ENCODE measurements at places on chromosomes 3 and 15. TPM values are rescaled to one million over a fixed set of nuclear protein-coding genes. Genes with fewer than 3 reads are reported as not detected.

Gene TMEM45A
- 3.7 TPM for polyA plus RNA-seq

Gene C2CD4B
- 1.1 TPM for polyA plus RNA-seq

Gene CGGBP1
- 44.0 TPM for polyA plus RNA-seq

DNA sequence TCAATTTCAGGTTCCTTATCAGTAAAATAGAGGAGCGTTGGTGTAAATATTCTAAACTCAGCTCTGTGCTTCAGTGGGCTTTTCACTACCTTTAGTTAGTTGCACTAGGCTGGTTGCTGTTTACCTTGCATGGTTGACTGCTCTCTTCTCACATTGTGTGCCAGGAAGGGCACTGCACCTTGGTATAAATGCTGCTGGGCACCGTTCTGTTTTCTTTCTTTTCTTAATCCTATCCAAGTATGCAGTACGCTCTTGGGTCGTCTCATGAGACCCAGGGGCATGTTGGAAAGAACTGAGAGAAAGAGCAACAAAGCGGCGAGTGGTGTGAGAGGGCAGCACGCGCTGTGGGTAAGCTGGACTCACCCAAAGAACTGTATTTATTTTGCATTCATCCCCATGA is 22.4 kb downstream of the KCNMB2 start:
- DNase-seq, result no peak
- no peaks in the 10 kb centered on the region for H3K27me3 ChIP-seq
- H3K4me1 ChIP-seq, result no peaks in the 10 kb centered on the region
- H3K27ac ChIP-seq, result no peak overlapping the region

GRCh38 chr15:40263024-40263754 is 19.7 kb downstream of the ANKRD63 start:
- no peak overlapping the region for H3K4me3 ChIP-seq
- no peak overlapping the region for H3K27ac ChIP-seq
- H3K4me1 ChIP-seq, result no peaks in the 10 kb centered on the region
- no peak for DNase-seq
- no peaks in the 10 kb centered on the region for H3K36me3 ChIP-seq

DNA sequence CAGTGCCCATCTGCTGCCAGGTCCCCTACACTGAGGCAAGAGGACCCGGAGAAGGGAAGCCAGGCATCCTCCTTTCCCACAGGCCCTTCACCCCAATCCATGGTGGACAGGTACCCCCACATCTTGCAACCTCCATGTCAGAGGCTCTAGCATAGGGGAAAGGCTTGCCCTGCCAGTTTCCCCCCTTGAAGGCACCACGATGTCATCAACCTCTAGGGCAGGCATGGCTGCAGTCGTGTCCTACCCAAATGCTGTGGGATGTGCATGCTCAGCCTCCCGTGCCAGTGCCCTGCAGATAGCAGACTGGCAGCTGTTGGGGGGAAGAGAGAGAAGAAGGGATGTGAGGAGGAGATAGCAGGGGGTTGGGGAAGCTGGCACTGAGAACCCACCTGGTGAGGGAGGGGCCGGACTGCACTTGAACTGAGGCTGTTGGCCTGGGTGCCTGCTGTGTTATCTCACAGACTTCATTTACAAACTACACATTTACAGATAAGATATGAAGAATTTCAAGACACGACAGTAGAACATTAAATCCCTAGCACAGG is 197.5 kb downstream of the ADAMTS9 start:
- H3K4me3 ChIP-seq, result no peak overlapping the region
- DNase-seq, result no peak
- H3K4me1 ChIP-seq, result no peaks in the 10 kb centered on the region
- no peaks in the 10 kb centered on the region for H3K27me3 ChIP-seq
- no peak overlapping the region for H3K27ac ChIP-seq
- H3K36me3 ChIP-seq, result no peaks in the 10 kb centered on the region

Data from spleen (tissue), 13 donors.